Amniotic stem cell (primary cell): ENCODE measurements at places on chromosomes 3 and 15.
A peak's percentile ranks its signal among the peaks of the same experiment; 100 is the strongest.

DNA sequence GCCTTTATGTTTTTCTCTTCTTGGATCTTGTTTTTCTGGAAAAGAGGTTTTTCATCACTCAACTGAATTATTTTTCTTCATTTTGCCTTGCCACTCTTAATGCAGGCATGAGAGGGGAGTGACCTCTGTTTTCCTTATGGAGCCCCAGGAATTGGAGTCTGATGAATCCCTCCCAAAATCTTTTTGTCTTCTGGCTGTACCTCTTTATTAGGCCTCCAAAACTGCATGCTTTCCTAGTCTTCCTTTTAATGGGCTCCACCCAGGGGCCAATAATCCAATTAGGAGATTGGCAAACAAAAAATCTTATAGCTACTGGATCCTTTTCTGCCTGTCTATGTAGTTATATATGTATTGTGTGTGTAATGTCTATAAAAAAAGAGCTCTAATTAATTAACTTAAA lies 192.4 kb upstream of the PEX5L start:
- no peak for DNase-seq

DNA sequence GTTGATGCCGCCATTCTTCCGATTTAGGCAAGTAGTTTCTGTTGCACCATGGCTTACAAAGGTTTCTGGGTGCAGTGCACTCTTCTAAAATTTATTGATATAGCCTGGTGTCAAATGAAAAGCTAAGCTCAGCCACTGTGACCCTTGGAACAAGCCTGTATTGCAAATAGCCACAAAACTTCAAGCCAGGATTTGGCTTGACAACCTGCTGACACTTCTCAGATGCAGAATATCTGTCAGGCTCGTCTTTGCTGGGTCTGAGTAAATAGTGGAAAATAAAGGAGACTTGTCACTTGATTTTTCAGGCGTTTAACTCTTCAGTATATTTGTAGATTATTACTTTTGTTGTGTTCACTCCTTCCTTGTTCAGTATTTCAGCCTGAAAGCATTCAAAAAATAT lies 871.8 kb downstream of the OTOL1 start:
- DNase-seq = no peak

GRCh38 chr15:58212909-58213526 lies 74.8 kb downstream of the AQP9 start:
- no peak for DNase-seq

- DNase-seq = no peak
Observed at GRCh38 chr3:47057212-47057671, 77.8 kb downstream of the NBEAL2 start.

DNA sequence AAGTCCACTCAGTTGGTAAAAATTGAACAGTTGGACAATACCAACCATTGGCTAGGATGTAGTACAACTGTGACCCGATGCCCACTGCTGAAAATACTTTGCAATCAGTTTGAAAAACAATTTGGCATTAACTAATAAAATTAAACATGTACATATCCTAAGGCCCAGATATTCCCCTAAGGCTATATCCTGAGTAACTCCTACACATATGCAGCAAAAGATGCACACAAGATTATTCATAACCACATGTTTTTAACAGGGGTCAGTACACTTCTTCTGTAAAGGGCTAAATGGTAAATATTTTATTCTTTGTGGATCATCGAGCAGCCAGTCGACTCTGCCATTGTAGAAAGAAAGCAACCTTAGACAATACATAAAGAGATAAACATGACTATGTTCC lies 116.3 kb downstream of the MEX3B start:
- DNase-seq = no peak

DNA sequence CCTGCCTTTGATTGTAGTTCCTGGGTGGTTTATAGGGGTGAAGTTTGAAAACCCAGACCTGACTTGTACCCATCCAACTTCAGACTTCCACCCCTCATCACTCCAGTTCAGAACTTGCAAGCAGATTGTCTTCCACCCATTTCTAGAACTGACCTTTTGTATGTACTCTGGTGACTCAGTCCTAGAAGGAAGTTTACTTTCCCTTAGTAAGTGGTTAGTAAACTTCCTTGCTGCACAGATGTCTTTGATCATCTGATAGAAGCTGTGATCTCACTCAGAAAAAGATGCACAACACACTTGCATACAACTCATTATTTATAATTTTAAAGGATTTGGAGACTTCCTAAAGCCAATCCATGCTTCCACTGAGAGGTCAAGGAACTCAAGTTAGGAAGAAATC lies 368.0 kb downstream of the MFSD1 start:
- DNase-seq = peak; percentile 23

GRCh38 chr3:101635345-101635744 lies 41.6 kb downstream of the ZBTB11 start:
- no peak for DNase-seq

DNA sequence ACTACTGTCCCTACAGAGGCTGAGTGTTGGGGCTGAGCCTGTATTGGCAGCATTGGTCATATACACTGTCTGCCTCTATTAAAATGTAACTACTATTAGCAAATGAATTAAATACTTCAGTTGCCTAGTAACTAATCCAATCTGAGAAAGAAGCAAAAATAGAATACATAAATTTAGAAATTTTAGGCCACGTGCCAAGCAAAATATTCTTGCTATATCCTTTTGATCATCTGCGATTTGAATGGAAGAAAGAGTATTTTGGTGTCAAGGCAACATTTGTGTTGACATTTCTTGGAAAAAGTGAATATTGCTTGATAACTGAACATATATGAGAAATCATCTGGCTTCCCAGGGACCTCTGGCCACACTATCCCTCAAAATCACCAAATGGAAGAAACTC lies 148.2 kb upstream of the TOPAZ1 start:
- DNase-seq = no peak

- no peak for DNase-seq
Observed at GRCh38 chr3:59339818-59340217, 290.0 kb upstream of the CFAP20DC start.

GRCh38 chr15:26358708-26359107 lies 414.2 kb downstream of the GABRB3 start:
- DNase-seq = no peak

DNA sequence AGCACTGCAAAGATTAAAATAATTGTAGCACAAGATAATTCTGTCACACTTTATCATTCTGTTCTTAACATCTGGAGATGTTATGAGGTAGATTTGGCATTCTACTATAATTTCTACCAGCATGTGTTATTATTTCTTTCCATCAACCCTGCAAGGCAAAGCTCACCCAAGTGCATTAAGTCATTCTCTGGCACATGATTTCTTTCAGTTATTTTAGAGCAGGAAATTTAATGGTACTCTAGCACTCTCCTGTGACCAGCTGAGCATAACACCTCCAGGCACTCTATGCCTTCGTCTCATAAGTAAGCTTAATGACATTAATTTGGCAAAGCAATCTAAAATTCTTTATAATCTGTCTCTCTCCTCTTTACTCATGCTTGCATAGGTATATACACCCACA lies 300.2 kb upstream of the GPR149 start:
- DNase-seq = no peak

DNA sequence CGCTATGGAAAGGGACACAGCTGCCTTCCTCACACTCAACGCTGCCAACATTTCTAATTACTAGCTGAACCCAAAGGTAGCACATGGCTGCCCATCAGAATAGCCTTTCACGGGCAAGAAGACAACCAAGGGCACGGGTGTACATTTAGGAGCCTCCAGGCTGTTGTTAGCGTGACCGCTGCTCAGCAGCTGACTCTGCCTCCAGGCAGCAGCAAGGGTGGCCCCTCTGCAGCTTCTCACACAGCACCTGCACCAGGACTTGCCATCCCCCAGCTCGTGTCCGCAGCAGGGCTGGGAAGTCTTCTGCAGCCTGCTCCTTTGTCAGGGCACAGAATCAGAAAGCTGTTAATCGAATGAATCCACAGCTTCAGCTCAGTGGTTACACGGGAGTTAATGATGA lies 146.8 kb downstream of the ADAMTS17 start:
- no peak for DNase-seq

DNA sequence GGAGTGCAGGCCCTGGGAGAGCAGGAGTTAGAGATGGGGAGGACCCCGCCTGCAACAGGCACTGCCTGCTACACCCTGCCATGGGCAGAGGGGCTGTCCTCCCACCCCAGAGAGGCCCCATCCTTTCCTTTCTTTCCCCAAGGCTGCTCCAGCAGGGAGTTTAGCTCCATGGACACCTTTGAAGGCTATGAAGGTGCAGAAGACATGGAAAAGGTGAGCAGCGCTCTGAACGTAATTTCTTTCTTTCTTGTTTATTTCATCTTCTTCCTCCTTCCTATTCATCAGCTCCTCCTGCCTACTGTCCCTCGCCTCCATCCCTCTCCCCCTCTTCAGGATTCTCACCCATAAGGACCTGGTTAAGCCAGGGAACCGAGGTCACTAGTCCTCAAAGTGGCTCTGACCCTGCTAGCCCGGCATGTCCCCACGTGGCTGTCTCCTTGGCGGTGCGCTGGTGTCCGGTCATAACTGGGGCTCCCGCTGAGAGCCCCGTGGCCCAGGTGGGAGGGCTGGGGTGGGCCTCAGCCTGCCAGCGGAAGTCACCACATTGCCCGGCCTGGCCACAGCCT lies 16.0 kb upstream of the ADIPOQ start:
- no peak for DNase-seq

- no peak for DNase-seq
Observed at GRCh38 chr3:15905041-15905440, 107.3 kb upstream of the ANKRD28 start.

DNA sequence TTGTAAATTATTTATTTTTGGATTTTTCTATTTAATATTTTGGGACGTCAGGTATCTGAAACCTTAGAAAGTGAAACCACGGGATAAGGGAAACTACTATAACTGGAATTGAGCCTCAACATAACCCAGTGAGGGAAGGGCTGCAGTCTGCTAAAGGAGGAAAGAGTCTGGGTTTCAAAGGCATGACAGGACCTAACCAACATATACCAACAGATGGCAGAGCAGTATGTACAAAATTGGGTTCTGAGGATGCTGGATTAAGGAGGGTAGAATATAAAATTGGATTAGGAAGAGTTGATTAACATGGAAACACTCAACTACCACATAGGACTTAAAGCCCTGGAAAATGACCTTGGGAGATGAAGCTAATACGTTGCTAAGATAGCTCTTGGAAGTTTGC lies 603.5 kb downstream of the MECOM start:
- no peak for DNase-seq
